ENCODE measurements at places on chromosomes 11 and 22.

- DNase-seq, result no peak
Measured at GRCh38 chr11:97516688-97517087, 1126.9 kb downstream of the JRKL start.

DNA sequence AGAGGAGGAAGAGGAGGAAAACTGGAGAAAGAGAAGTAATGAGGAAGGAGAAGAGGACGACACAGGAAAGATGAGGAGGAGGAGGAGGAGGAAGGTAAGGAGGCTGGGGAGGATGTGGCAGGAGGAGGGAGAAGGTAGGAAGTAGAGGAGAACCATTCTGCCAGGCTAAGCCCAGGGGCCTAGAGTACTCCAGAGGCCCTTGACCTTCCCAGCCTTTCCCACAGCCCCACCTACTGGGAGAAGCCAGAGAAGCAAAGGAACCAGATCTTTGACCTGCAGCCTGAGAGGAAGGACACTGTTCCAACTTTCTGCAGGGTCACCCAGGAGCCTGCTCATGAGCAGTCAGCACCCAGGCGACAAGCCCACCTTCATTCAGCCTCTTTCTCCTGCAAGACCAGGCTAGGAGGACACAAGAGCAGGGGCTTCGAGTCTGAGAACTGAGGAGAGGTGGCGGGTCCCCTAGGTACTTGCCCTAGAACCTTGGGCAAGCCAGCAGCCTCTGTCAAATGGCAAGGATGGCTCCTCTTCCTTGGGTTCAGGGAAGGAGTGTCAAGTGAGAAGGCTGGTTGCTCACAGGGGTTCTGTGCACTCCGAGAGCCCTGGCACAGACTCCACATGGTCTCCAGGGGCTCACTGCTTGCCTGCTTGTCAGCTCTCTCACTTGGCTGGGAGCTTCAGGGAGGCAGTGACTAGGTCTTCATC lies 27.9 kb upstream of the OAF start:
- no peak for DNase-seq

GRCh38 chr11:98732947-98733346 lies 287.8 kb upstream of the CNTN5 start:
- DNase-seq, result no peak

DNA sequence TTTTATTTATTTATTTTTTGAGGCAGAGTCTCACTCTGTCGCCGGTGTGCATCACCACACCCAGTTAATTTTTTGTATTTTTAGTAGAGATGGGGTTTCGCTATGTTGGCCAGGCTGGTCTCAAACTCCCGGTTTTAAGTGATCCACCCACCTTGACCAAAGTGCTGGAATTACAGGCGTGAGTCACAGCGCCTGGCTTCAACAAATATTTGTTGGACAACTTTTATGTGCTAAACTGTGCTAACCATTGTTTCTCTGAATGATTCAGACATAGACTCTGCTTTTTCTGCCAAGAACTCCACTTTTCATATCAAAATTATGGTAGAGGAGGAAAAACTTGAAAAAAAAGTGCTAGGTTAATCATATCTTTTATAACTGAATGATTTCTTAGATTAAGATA lies 36.3 kb downstream of the MMP7 start:
- DNase-seq, result no peak

GRCh38 chr22:50633086-50633485 lies 5.1 kb upstream of the ARSA start:
- DNase-seq, result no peak

DNA sequence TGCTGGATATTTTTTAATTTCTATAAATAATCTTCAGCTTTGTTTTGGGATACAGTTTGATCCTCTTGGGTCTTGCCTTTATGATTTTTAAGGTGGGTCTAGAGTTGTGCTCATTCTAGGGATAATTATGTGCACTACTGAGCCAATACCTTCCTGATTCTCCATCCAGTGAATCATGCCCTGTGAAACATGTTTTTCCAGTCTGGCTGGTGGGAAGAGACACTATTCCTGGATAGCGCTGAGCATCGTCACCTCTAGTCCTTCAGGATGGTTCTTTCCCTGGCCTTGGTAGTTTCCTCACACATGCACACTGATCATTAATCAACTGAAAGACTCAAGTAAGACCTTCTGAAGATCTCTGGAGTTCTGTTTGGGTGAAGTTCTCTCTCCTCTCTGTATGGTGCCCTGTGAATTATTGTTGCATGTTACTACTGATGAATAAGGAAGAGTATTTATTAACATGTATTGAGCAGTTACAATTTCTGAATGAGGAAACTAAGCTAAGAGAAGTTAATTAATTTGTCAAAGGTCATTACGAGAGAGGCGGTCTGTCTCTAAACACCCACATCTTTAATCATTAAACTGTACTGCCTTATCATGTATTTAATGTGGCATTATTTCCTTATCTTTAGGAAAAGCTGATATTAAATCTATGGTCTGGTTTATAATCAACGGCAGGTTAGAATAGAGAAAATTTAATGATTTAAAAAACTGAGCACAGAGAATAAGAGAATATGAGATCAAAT lies 39.1 kb upstream of the LIPT2 start:
- no peak for DNase-seq

DNA sequence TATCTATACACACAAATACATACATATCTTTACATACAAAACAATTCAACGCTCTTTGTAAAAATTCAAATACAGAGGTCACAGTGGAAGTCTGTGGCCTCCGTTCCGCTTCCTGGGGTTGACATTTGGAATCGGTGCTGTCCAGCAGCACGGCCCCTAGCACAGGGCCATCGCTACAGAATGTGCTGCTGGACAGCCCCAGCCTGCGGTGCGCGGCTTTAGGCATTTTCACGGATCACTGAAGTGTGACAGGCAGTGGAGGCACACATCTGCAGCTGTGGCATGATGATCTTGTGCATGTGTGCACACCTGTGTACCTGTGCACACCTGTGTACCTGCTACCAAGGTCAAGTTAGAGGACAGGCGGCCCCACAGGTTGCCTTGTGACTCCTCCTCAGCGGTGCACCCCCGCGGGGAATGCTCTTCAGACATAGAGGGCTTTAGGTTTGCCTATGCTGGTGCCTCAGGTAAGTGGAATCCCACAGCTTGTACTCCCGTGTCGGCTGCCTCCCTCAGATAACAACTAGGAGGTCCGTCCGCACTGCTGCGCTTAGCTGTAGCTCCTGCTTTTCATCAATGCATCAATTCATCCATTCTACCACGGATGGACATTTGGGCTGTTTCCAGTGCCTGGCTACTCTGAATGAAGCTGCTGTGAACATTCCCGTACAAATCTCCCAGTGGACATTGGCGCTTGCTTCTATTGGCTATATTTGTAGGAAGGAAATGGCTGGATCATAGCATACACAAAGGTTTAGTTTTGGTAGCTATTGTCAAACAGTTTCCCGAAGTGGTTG lies 29.9 kb downstream of the GAL start:
- no peak for DNase-seq

GRCh38 chr11:134048028-134048427 lies 20.8 kb upstream of the JAM3 start:
- DNase-seq, result no peak

DNA sequence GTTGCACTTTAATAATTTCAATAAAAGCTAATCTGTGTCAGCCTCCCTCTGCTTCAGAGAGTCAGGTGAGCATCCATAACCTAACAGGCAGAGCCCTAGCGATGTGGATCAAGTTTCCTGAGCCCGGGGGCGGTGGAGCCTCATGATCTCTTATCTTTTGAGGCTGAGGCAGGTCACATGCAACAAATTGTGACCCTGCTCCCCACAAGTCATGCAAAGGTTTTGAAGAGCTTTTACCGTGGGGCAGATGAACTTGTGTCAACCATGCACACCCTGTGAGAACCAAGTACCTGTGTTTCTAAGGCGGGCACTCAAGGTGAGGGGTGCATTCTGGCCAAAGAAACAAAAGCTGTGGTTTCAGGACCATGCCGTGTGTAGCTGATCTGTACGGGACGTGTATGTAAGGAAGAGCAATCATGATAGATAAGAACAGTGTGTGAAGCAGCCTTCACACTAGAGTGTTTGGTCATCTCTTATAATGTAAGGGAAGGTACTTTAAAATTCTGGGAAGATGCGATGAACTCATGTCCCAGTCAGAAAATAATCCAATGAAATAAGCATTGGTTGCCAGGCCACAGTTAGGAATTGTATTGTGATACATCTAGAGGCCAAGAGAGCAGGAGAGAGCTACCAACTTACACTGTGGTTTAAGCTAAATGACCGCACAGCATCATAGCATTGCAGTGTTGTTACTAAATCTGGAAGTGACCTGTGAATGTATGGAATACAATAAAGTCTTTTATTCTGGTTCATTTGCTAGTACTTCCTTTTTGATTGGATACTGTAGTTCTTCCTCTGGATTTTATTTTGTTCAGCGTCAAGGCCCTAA lies 49.8 kb downstream of the DKK3 start:
- DNase-seq, result no peak

DNA sequence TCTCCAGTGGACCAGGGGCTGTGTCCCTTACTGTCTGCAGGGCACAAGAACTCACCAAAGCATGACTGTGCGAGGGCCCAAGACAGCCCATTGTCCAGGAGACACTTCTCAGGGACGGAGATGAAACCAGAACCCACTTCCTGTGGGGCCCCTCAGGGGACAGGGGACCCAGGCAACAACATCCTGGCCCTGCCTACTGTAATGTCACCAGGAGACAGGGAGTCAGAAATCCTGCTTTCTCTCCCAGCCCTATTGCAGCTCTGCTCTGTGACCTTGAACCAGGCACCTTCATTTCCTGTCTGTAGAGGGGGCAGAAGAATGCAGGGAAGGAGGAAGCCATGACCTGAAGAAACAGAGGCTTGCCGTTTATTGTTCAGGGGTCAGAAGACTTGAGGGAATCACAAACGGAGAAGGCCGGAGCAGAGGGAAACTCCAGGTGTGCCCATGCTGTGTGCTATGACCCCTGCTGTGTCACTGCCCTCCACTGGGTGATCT lies 98.0 kb downstream of the NAT10 start:
- DNase-seq, result no peak

Measured in stimulated activated CD4-positive, alpha-beta T cell treated with anti-CD3 and anti-CD28 coated beads, TNF-alpha, amount 100 ng/mL, for 24 hours (primary cell).